ENCODE measurements at places on chromosomes 4 and X. TPM values are rescaled to one million over a fixed set of nuclear protein-coding genes. Genes with fewer than 3 reads are reported as not detected.

- DNase-seq = peak; percentile 22
Measured at GRCh38 chr4:89640620-89641366, 196.2 kb downstream of the SNCA start.

GRCh38 chrX:150192816-150193215 is 170.3 kb upstream of the MAMLD1 start:
- no peak for DNase-seq

GRCh38 chr4:52999626-53000025 is 137.5 kb downstream of the RASL11B start:
- no peak for DNase-seq

DNA sequence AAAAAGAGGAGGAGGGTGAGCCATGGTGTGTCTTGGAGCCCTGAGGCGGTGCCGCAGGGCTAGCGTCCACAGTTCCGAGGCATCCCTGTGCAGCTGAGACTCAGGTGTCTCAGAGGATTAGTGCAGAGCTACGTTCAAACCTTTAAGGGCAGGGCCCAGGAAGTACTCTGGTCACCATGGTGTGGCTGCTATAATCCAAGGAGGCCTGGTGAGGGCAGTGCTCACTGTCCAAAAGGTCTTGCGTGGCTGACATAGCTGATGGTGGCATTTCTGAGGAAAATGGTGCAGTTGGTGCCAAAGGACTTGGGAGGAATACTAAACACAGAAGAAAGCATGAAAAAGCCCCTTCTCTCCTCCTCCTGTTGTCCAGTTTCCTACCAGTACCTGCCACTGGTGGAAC is 146.9 kb downstream of the DCHS2 start:
- no peak for DNase-seq

DNA sequence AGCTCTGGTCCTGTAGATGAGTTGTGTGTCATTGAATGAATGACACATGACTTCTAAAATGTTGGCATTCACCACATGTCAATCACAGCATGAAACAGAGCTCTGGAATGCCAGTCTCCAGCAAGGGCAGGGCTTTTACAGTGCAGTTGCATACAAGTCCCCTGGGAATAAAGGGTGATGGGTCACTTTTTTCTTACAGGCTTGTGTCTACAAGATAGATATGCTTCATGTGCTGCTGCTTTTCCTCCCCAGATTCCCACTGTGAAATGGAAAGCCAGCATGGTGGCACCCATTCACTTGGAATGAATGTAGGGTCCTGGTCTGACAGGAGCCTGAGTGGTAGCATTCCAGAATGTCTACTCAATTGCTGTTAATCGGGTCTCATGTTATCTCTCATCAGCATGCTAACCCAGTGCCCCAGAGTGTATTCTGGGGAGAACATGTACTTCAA is 159.1 kb upstream of the KIT start:
- DNase-seq = no peak

- no peak for DNase-seq
Measured at GRCh38 chrX:5695971-5696370, 532.7 kb downstream of the NLGN4X start.

GRCh38 chrX:76064825-76065224 is 108.0 kb upstream of the PBDC1 start:
- no peak for DNase-seq

DNA sequence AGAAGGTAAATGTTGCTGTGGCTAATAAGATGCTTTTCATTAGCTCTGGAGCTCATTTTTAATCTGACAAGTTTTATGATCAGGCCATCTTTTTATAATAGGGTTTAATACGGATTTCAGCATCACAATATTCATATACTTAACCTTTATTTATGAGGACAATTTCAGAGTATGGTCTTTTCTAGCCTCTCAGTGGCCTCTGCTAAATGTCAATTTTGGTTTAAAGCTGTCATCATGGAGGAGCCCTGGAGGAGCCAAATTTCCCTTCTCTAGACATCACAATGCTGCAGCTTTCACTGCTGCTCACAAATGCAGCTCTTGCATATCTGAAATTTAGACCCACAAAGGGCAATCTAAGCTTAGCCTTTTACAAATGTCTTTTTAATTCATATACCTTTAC is 510.4 kb downstream of the PCDH7 start:
- no peak for DNase-seq

- no peak for DNase-seq
Measured at GRCh38 chrX:14630733-14631132, 101.4 kb downstream of the GLRA2 start.

GRCh38 chrX:147877726-147878125 is 34.0 kb upstream of the FMR1 start:
- no peak for DNase-seq

- no peak for DNase-seq
Measured at GRCh38 chr4:67907650-67908049, 23.8 kb upstream of the TMPRSS11D start.

- DNase-seq = no peak
Measured at GRCh38 chr4:139085141-139085540, 69.6 kb downstream of the NOCT start.

GRCh38 chrX:29903360-29903759 is 312.0 kb upstream of the MAGEB2 start:
- no peak for DNase-seq

DNA sequence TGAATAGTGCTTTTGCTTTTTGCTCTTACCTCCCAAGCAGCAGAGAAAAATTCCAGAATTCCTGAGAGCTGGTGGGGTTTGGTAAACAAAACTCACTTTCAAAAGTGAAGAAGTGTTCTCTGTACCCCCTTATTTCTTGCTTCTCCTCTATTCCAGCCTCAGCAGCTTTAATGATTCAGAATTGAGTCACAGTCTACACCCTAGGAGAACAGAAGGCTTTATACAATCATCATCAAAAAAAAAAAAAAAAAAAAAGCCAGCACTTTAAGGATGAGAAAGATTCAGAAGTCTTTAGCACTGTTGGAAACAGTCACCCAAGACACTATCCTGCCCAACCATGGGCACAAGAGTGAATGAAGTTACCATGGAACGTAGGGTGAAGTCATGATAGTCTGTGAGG is 1583.1 kb upstream of the PCDH10 start:
- no peak for DNase-seq

GRCh38 chrX:108250654-108251579 is 159.3 kb downstream of the ATG4A start:
- DNase-seq = peak; percentile 30

DNA sequence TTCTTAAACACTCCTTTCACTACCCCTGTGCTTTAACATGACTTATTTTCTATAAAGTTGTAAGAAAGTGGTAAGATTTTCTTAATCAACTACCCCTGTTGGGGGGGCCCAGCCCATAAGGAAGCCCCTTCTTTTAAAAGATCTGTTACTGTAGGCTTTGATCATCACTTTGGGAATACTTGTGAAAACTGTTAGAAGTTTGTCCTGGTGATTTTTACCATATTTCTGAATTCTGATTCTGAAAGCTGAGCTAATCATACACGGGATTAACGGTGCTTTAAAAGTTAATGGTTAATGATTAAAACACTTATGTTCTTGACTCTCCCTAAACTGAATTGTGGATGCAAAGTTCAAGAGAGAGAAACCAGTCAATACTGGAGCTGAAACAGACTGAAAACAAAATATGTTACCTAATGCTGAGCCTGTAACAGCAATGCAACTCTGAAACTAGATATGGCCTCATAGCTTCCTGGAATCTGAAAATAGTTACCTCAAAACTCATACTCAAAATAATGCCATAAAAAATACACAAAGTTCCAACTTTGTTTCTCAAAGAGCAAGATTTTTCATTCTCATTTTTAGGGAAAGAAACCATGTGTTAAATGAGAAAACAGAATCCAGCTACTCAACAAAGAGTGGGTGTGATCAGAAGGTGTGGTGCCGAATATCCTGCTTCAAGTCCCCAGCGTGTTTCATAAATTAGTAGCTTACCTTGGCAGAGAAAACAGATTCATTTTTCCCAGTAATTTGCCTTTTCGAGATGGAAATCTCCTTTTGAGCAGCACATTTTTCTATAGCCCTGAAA is 31.6 kb downstream of the ADH7 start:
- no peak for DNase-seq

- DNase-seq = peak; percentile 58
Measured at GRCh38 chr4:26412381-26413372, 77.6 kb downstream of the CCKAR start.

GRCh38 chrX:104445591-104445990 is 120.4 kb upstream of the IL1RAPL2 start:
- DNase-seq = no peak

DNA sequence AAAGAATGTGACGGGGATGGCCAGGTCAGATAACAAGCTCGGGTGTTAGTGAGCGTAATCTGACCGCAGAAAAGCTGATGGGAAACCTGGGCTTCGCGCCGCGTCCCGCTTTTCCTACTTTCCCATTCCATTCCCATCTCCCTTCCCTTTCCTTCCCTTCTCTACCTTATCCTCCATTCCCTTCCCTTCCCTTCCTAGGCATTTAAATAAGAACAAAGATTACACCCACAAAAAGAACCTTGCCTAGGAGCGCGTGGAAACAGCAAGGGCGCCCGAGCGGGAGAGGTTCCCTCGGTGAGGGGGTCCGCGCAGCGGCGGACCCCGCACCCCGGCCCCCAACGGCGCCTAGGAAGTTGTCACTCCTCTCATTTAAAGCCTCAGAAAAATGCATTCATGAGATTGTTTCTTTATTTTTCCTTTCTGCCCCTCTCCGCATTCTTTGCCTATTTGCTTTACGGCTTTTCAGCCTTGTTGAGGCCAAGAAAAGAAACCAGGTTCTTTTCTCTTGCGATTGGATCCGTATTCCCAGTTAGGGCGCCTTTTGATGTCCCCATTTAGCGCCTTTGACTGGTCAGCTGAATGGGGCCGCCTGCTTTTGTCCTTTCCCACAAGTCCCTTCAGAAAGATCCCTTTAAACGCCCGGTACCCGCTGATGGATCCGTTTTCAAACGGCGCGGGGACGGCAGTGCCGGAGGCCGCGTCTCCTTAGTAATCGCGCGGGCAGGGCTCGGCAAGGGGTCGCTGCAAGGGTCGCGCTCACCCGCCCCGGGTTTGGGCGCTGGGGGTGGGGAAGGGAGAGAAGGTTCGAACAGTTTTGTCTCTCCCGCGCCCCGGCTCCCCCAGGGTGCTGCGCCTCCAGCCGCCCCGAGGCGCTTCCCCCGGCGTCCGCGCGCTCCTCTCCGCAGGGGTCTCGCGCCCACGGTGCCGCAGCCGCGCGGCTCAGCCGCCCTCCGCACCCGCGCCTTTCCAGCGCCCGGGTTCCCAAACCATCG is 54.1 kb upstream of the TMEM33 start:
- no peak for DNase-seq

DNA sequence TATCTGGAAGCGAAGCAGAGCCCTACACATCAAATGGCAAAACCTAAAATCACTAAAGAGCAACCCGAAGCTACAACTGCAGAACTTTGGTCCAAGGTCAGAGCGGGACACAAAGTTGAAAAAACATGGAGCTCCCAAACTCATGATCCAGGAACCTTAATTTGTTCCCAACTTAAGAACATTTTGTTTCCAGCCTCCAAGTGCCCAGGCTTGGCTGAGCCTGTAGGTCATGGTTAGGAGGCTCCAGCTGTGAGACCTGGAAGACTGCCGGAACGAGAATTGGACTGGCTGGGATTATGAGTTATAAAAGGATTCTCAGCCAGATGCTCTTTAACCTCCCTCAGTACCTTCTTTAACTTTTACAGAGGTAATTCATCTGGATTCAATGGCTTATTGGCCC is 349.1 kb upstream of the DDX53 start:
- peak; percentile 13 for DNase-seq

DNA sequence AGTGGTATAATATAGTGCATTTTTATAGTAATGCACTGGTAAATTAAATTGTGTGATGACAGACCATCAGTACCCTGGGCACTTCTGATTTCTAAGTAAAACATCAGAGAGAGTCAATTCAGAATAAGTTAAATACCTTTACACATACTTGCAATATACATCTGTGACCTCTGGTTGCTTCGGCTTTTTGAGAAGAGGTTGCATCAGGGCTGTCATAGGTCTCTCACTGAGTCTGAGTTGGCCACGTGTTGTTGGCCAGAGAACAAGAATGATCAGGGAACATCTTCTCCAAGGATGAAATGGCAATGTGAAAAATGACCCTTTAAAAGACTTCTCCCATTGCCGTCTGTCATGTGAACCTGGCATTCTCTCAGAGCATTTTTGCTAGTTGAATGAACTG is 36.9 kb upstream of the PUDP start:
- no peak for DNase-seq

SYNPO2 gene
- 239 TPM for total RNA-seq

MAGEA9B gene
- not detected for total RNA-seq

HPGDS gene
- total RNA-seq = 2.3 TPM

ADRA2C gene
- 4.5 TPM for total RNA-seq

FAM193A gene
- 16.0 TPM for total RNA-seq

UGT2B17 gene
- total RNA-seq = not detected

DGKK gene
- not detected for total RNA-seq

ANKRD17 gene
- 54.1 TPM for total RNA-seq

NUDT11 gene
- total RNA-seq = 0.14 TPM

MBNL3 gene
- total RNA-seq = 38.5 TPM

SLC2A9 gene
- total RNA-seq = 8.2 TPM
